ENCODE measurements at places on chromosomes 11 and 22. TPM values are rescaled to one million over a fixed set of nuclear protein-coding genes. Genes with fewer than 3 reads are reported as not detected.

Gene TRIM49
- not detected for total RNA-seq

Gene HEPHL1
- not detected for total RNA-seq

Gene NRIP3
- 23.4 TPM for total RNA-seq

Gene SYT13
- total RNA-seq: not detected

Gene PTPN5
- not detected for total RNA-seq

Gene SLC22A25
- not detected for total RNA-seq

Gene POU2AF3
- total RNA-seq: not detected

Gene USP2
- total RNA-seq: 1.7 TPM

Gene NXPE2
- total RNA-seq: 0.13 TPM

Gene OR52H1
- not detected for total RNA-seq

Gene SCGB1C1
- not detected for total RNA-seq

Gene CDC42EP1
- total RNA-seq: 52.9 TPM

Gene BSX
- total RNA-seq: not detected

Gene DBX1
- not detected for total RNA-seq

Gene ZFTA
- 23.3 TPM for total RNA-seq

Gene OR4C6
- total RNA-seq: not detected

Gene CRYBB3
- total RNA-seq: not detected

Gene LYVE1
- not detected for total RNA-seq

Data from LHCN-M2 (cell line).